ENCODE measurements at places on chromosomes 2 and 18. TPM values are rescaled to one million over a fixed set of nuclear protein-coding genes. Genes with fewer than 3 reads are reported as not detected.

DNA sequence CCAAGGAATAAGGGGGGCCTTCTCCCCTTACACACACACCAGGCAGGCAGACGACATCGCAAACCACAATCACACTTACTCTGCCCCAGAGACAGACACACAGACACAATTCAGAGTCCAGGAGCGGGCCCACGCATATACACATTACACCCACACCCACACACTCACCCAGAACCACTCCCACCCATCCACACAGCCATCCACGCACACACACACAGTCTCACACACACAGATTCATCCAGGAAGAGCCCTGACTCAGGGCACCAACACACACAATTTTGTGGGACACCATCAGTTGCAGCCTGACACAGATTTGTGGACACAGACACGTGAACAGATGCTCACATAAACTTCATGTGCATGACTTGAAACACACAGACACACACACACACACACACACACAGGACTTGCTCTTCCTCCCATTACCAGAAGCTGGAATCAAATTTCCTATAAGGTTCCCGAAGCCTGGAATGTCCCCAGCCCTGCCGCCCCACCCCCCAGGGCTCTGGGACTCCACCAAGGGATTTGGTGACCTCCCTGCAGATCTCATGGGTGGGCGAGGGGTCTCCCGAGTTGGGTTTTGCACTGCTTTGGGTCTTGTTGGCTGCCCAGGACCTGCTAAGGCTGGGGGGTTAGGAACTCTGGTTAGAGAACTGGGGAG is 23.5 kb downstream of the TNS1 start:
- no peak for DNase-seq

- no peak for DNase-seq
These were observed 228.0 kb downstream of the ATAD2B start for GRCh38 chr2:23698721-23699579.

DNA sequence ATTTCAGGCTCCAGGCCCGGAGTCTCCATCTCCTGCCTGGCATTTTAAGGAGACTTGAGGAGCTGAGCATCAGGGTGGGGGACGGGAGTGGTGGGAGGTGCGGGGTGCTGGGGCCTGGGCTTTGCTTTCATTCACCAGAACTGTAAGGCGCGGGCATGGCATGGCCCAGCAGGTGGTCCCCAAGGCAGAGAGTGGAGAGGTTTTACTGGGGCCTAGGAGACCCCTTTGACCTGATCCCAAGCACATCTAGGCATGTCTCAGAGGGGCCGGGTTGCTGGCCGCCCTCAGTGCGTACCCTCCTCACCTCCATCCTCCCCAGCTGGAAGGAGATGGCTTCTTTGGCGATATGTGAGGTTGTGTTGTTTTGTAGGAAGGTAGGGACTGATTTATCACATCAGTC is 172.5 kb downstream of the KLHL29 start:
- no peak for DNase-seq

TUBB8B gene
- not detected for total RNA-seq

DNA sequence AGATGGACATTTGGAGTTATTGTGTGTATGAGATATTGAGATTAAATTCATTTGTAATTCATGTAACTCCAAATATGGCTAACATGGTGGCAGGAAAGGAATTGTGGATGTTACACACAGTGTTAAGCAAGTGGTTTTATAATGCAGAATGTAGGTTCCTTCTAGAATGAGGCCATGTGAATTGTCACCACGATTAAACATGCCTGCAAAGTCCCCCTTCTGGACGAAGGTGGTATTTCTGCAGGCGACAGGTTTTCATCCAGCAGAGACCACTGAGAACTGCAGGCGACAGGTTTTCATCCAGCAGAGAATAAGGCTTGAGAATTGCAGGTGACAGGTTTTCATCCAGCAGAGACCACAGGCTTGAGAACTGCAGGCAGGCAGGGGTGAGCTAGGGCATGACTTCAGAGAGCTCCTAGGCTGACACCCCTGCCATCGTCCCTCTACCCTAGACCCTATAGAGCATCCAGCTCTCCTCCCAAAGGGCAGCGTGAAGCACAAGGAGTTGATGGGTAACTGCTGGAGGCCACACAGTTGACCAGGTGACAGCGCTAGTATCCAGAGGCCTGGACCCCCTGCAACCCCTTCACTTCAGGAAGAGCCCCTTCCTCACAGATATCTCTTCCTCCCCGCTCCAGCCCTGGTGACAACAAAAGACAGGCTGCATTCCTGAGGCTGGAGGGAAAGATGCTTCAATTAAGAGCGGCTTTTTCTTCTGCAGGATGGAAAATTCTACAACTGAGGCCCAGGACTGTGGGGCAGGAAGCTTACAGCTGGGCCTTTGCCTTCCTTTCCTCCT is 175.8 kb downstream of the LOXHD1 start:
- no peak for DNase-seq

DNA sequence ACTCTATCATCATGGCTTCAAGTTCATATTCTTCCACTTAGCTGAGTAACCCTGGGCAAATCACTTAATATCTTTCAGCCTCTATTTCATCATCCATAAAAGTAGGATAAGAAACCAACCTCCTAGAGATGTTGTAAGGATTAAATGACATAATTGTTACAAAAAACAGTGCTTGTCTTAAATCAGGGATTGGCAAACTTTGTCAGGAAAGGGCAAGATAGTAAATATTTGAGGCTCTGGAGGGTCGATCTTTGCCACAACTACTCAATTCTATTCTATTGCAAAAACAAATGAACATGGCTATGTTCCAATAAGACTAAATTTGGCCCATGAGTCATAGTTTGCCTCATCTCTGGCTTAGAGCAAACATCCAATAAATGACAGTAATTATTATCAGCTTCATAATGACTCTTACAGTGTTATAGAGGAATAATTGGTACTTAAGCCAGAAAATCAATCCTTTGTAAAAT is 184.7 kb downstream of the SATB2 start:
- no peak for DNase-seq

SLC30A3 gene
- total RNA-seq: 9.4 TPM

GRCh38 chr2:219695145-219695709 is 67.8 kb downstream of the SLC4A3 start:
- no peak for DNase-seq

RNF103 gene
- 53.9 TPM for total RNA-seq

KIF5C gene
- total RNA-seq: 0.52 TPM

GRCh38 chr2:232870018-232870765 is at the start of gene SNORC:
SNORC (plus strand) TSS chr2:232870264; CDS start chr2:232870342, 78 bp downstream.
- no peak for DNase-seq
